ENCODE measurements at places on chromosomes 11 and 22.

DNA sequence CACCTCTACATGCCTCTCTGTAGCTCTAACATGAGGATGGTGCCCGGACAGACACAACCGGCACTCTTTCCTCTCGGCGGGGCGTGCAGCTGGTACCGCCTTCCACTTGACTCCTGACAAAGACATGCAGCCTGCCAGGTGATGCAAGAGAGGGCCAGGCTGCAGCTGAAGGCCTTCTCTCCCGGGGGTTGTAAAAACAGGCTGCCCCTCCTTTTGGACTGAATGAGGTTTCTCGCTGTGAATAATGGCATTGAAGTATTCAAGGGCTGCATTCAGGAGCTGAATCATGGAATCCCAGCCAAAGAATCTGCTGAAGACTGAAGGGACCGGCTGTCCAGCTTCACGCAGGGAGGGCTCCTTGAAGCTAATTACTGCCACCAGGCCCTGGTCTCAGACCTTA lies 110.9 kb downstream of the GALNT18 start:
- DNase-seq: no peak

DNA sequence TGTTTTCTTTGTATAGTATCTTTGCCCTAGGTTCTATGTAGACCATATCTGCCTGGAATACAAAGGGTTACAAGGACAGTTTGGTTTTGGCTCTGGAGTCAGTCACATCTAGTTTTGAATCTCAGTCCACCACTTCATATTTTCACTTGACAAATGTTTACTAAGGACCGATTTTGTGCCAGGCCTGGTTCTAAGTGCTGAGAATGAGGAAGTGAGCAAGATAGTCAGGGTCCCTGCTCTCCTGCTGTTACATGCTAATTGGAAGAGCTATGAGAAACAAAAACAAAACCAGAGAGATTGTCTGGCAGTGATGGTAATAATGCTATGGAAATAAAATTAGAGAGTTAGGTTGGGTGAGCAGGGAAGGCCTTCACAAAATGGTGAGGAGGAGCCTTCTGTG lies 66.1 kb upstream of the ARHGAP20 start:
- no peak for DNase-seq

- no peak for DNase-seq
Measured at GRCh38 chr22:25352294-25352680, 132.8 kb downstream of the CRYBB2 start.

GRCh38 chr11:10005955-10006525 lies 288.0 kb downstream of the SBF2 start:
- DNase-seq: no peak

GRCh38 chr11:95239871-95240649 lies 9.1 kb upstream of the SESN3 start:
- DNase-seq: no peak

- no peak for DNase-seq
Measured at GRCh38 chr11:70306586-70307033, 36.1 kb downstream of the PPFIA1 start.

DNA sequence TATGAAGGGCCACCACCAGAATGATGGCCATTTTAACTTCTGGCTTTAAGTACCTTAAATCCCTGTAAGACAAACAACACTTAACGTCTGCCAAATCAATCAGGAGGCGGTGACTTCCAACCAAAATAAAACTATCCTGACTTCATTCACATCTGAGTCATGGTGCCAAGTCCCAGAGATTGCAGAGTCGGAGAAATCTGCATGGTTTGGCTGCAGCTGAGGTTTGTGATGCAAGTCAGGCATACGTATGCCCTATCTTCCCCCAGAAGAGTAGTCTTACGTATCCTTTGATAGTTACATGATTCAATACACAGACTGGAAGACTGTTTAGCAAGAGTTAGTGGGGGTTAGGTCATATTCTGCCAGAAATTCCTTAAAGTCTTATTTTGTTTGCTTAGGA lies 1.7 kb upstream of the GAB2 start:
- no peak for DNase-seq

DNA sequence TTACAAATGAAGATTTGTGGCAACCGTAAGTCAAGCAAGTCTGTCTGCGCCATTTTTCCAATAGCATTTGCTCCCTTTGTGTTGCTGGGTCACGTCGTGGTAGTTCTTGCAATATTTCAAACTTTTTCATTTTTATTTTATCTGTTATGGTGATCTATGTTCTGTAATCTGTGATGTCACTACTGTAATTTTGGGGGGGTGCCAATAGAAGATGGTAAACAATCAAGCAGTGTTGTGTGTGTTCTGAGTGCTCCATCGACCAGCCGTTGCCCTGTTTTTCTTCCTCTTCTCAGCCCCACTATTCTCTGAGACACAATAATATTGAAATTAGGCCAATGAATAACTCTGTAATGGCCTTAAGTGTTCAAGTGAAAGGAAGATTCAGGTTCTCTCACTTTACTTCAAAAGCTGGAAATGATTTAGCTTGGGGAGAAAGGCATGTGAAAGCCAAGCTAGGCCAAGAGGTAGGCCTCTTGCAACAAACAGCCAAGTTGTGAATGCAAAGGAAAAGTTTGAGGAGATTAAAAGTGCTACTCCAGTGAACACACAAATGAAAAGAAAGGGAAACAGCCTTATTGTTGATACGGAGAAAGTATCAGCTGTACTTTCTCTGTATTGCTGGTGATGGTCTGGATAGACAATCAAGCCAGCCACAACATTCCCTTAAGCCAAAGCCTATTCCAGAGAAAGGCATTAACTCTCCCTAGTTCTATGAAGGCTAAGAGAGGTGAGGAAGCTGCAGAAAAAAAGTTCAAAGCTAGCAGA lies 7.5 kb downstream of the ZC3H12C start:
- DNase-seq: no peak

DNA sequence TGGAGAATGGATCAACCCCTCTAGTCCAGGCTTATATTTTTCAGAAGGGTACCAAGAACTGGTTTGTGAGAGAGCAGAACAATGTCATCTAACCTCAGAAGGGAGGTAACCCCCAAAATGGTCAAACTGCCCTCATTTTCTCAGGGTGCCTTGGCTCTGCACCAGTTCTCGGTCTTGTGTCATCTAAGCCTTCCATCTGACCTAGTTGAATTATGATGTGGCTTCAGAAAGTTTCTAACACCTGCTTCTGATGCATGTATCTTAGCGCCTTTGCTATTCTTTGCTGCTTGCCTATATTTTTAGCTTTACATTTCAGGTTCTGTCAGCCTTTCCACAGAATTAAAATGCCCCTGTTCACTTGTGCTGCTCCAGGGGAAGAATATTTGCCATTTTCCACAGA lies 91.7 kb upstream of the E2F8 start:
- DNase-seq: no peak

DNA sequence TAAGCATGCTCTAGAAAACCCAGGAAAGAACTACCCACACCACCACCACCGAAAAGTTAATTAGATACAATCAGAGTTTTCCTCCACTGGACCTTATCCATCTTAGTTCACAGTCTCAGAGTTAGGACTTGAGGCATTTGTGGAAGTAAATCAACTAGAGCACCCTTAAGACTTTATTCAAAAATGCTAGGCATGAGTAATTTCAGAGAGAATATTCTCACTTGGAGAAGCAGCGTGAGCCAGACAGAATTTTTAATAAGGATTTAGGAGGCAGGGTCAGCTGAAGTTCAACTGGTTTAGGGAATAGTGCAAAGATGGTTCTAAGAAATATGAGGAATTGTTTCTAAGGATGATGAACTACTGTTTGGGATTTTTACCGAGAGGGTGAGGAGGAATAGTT lies 1.2 kb upstream of the OLFML1 start:
- no peak for DNase-seq

GRCh38 chr11:26649884-26650283 lies 72.0 kb downstream of the SLC5A12 start:
- peak; percentile 14 for DNase-seq

DNA sequence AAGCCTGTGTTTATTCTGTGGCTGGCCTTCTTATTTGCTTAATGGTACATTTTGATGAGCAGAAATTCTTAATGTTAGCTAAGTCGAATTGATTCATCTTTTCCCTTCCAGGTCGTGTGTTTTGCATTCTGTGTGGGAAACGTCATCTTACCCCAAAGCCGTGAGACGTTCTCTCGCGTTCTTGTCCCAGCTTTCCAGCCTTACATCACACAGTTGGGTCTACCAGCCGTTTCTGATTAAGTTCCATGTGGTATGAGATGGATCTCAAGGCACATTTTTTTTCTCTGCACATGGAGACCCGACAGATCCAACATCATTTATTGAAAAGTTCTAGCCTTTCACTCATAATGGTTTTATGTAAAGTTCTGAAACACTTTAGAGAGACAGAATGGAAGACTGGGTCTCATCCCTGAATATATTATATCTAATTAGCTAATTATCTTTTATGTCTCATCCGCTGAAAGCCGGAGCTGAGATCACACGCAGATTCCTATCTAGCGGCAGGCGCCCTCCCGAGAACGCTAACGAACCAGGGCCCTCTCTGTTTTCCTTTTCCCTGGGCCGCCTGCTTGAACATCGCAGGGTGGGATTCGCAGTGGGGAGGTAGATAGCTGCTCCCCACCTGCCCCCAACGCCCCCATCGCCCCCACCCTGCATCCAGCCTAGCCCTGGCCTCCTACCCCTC lies 1162.2 kb downstream of the BRD1 start:
- no peak for DNase-seq

DNA sequence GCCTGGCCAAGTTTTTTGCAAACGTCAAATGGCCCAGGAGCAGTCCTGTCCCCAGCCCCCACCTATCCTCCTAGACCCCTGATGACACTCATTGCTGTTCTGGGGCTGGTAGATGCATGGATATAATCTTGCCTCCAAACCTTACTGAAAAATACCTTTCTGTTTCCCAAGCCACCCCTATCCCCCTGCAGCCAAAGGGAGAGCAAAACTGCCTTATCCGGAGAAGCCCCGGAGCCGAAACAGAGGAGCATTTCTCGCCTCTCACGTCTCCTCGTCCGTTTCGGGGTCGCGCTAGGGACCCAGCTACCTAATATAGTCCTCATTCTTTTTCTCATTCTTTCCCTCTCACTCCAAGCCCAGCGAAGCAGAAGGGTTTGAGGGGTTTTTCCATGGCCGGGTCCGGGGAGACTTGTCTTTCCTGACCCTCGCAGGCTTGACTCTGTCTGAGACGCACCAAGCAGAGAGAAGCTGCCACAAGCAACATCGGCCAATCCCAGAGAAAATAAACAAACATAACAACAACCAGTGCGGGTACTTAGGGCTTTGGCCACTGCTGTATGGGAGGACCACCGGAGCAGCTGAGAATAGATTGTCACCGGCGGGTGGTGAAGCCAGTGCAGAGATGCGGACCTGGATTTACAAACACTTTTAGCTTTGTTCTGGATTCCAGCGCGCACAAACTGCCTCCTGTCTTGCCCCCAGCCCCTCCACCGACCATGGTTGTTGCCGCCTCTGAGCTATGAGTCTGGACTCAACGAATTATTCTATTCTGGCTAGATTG lies 1.6 kb downstream of the BSX start:
- DNase-seq: no peak

DNA sequence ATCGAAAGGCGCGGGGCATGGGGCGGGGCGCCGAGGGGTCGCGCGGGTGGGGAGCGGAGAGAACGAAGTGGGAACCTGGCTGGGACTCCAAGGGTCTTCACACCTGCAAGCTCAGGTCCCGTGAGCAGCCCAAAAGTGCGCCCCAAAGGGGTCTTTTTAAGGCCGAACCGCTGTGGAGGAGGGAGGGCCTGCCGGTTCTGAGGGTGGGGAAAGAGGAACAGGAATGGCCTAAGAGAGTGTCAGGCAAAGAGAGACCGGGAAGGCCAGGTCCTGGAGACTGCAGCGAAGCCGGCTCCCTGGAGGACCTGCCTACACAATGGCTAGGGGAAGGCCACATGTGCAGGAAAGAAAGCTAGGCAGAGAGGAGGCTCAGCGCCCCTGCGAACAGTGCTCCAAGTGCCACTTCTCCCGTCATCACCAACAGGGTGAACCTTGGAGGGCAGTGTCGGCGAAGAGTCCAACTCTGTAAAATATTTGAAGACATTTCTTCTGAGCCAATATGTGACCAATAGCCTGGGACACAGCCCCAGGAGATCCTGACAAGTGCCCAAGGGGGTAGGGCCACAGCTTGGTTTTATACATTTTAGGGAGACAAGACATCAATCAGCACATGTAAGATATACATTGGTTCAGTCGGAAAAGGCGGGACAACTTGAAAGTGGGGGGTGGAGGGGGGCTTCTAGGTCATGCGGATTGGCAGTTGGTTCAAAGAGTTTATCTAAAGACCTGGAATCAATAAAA lies 710 bp upstream of the DGCR2 start:
- no peak for DNase-seq
